C1 segment of cervical spinal cord (tissue), 14 donors: ENCODE measurements at places on chromosomes 7 and 10.

- no peak for DNase-seq
These were observed 1.7 kb downstream of the VPS37D start for GRCh38 chr7:73669288-73669701.

GRCh38 chr7:130208516-130208915 is 856 bp downstream of the SSMEM1 start:
- no peak for DNase-seq

DNA sequence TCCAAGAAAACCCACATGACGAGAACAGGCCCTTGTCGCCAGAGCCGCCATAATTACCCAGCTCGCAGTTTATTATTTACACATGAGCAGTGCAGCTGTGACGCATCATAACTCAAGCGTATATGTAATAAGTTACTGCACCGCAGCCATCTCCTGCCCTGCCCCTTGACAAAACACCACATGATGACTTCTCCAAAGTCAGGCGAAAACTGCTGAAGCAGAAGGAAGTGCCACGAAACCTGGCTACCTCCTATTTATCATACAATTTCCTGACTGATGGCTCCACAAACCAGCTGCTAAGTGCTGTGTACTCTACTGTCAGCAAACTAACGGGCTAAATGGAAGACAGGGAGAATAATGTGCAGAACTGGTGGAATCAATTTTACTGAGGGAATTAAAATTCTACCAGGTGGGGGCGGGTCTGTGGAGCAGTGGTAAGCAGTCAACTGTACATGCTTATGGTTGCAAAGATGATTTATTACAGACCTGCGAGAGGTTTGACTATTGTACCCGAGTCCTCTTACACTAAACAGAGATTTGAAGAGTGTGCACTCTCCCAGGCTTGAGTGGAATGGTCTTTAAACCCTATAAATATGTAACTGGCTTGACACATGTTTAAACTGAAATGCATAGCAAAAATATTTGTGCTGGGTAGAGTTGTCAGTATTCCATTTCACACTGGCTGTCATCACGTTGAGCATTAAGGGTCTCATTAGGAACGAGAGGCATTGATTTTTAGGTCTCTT is 156.0 kb downstream of the GLI3 start:
- DNase-seq: no peak

GRCh38 chr10:95963202-95963990 is 55.6 kb downstream of the CC2D2B start:
- no peak for DNase-seq

GRCh38 chr10:27578316-27578715 is 74.2 kb downstream of the RAB18 start:
- no peak for DNase-seq

GRCh38 chr7:101650579-101651081 is 21.5 kb upstream of the MYL10 start:
- no peak for DNase-seq

GRCh38 chr10:86186633-86187032 is 180.0 kb downstream of the GRID1 start:
- DNase-seq: no peak

- no peak for DNase-seq
These were observed 15.2 kb upstream of the TPST1 start for GRCh38 chr7:66189695-66190503.
